ENCODE measurements at places on chromosomes 3 and 15.
A peak's percentile ranks its signal among the peaks of the same experiment; 100 is the strongest.

DNA sequence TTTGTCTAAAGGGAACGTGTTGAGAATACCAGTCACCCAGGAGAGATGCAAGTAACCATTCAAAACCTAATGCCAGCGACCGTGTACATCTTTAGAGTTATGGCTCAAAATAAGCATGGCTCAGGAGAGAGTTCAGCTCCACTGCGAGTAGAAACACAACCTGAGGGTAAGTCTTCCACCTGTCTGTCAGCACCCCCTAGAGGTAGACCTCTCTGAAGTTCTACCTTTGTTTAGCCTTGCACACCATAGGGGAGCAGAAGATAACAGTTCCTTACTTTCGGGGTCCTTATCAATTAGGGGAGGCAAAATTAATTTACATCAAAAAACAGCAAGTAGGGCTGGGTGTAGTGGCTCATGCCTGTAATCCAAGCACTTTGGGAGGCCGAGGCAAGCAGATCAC, 124.4 kb downstream of the HCN4 start:
- DNase-seq: no peak

DNA sequence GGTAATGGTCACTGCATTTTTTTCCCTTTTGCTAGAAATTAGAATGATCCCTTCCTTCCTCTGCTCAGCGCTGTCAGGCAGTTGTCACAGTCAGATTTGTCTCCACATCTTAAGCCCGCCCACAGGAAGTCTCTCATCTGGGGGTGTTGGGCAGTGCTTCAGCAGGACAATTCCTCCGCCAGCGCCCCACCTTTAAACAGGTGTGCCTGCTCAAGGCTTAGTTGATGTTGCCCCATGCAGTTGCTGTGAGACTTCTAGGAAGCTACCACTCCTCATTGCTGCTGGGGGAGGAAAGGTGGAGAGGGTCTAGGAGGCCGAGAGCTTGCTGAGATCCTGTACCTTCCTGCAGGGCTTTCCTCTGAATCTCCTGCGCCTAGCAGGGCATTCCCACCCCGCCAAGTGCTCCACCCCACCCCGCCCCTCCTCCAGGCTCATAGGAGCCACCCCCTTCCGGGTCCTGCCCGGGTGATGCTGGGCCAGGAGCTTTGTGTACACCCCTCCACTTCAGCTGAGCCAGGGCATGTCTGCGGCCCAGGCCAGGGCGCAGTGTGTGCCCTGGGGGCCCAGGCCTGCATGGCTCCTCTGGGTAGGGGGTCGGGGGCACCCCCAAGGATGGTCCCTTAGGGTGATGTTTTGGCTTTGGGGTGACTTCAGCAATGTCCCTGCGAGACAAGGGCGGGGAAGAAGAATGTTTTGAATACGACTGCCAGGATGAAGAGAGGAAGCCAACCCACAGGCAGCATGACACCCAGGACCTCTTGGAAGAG, 68.7 kb downstream of the TRAK1 start:
- peak; percentile 4 for DNase-seq

DNA sequence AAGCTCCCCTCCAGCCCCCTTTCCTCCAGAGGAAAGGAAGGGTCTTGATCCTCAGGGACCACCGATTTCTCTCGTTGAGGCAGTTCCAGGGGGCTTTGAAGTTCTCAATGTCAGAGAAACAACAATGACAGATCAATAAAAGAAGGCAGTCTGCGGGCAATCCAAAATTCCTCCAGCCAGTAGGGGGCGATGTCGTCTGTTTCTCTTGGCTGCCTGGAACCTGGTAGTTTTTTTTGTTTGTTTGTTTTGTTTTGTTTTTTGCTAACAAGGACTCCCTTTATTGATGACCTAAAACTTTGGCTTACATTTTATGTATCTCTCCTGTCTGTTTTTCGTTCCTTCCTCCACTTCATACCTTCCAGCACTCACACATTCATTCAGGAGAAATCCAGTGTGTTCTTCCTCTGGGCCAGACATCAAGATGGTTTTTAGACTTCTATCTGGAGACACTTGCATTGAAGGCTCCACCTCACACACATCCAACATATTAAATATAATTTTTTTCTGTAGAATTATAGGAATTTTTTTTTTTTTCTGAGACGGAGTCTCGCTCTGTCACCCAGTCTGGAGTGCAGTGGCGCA, 276.6 kb downstream of the RPLP1 start:
- DNase-seq: peak; percentile 46

- DNase-seq: no peak
These were observed 41.9 kb downstream of the NIPA2 start for GRCh38 chr15:22880068-22880980.

DNA sequence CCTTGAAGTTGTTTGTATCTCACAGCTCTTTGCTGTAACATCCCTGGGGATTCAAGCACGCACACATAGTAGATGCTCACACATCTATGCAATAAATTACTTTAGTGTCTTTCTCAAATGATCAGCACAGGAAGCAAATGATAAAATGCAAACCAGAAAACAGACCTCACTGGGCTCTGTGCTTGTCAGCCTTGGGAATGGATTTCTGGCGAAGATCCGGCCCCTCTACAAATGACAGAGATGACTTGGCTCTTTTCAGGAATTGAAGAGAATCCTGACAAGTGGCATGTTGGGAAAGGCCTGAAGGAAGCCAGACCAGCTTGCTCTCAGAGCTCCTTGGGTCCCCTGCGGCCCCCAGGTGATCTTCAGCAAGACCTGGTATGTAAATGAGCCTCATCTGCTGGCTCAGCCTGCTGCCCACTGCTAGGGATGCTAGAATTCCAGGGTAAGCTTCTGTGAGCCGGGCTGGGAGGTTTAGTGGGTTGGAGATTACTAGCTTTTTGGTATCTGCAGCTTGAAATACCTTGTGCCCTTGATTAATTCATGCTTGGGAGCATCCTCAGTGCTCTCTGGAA, 54.1 kb downstream of the LPP start:
- DNase-seq: no peak

Measured in stimulated activated CD4-positive, alpha-beta T cell treated with anti-CD3 and anti-CD28 coated beads, Interleukin-12 subunit alpha, Interleukin-12 subunit beta, amount 100 ng/mL, for 48 hours (primary cell).